ENCODE measurements at places on chromosomes 5 and 9.

DNA sequence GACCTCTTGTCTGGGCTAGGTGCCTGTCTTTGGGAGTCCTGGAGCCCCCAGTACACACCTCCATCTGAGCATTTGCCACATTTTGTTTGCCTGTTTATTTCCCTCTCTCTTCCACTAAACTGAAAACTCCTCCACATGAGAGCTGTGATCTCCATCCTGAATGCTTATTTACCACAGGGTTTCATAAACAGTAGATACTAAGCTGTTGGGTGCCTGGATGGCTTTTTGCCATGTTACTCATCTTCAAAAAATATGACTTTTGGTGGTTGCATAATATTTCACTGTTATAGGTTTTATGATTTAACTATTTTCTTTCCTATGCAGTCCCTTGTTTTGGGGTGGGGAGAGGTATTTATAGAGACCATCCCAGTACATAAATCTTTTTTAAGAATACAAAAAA, 99.6 kb downstream of the APBA1 start:
- no peak for DNase-seq

GRCh38 chr5:136907371-136907770, 542.0 kb upstream of the TRPC7 start:
- DNase-seq, result no peak

DNA sequence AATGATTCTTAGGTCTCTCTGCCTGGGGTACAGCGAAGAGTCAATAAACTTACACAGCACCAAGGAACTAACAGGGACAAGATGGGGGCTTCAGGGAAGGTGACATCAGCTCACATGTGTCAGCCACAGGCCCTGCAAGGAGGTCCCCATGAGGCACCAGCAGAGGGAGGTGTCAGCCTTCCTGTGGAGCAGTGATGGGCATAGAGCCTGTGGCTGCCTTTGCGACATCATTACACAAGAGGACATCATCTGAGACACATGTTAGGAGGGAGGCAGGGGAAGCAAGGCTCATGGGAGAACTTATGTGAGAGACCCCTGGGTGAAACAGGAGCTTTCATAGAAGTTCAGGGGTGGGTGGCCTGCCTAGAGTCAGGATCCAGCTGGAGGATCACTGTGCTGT, 389.6 kb downstream of the SEMA5A start:
- DNase-seq, result no peak

- DNase-seq, result no peak
Measured at GRCh38 chr5:166651234-166651633, 1640.2 kb upstream of the WWC1 start.

DNA sequence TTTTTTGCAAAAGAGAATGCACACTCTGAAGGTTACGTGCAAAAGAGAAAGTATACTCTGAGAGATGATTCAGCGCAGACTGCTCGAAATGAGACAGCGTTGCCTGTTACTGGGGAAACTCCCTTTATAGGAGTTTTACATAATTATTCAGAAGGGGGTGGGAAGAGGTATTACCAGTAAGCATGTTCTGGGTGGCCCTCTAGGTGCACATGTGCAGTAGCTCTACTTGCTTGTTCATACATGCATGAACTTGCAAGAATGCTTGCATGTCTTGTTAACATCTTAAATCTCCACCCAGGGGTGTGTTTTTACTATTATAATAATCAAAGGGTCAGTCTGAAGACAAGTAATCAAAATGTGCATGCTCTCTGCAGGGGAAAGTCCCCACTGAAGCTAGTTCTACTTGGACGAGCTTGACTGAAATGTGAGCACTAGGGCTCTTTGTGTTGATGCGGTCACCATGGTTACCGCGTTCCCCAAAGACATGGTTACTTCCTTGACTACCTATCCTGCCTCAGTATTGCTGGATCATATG, 75.5 kb downstream of the SGCD start:
- peak; percentile 30 for DNase-seq

Data from stimulated activated CD4-positive, alpha-beta T cell treated with anti-CD3 and anti-CD28 coated beads, Interleukin-1b, Interleukin-23, amount 100 ng/mL, for 24 hours (primary cell).